ENCODE measurements at places on chromosomes 5 and 9.
A peak's percentile ranks its signal among the peaks of the same experiment; 100 is the strongest.

DNA sequence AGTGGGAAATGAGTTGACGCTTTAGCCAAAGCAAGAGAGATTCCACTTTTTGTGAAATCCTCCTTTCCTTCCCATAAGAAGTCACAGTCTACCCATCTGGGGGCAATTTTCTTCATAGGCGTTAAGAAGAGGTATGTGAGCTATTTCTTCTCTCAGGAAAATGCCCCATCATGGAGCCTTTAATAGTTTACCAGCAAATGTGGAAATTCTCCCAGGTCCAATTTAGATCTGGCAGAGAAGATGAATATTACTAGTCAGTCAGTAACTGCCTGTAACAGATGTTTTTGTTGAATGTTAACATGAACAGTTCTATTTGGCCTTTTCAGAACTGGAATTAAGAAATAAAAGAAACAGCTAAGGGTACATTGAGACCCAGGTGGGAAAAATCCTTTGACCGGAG is 156.4 kb upstream of the RFX3 start:
- DNase-seq = no peak

DNA sequence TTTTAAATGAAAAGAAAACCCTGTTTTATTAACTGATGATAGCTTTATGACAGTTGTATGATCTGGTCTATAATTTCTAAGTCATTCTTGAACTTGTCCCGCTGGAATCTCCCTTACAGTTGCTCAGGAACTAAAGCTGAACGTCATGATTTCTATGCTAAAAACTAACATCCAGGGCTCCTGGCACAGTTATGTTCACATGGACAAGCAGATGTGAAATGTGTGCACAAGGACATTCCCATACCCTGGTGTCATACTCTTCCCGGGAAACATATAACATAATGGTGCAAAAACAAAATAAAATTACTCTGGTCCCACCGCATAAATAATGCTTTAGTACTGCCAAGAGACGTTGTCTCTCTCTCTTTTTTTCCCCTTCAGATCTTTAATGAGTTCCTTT is 134.9 kb downstream of the PRDM6 start:
- no peak for DNase-seq

DNA sequence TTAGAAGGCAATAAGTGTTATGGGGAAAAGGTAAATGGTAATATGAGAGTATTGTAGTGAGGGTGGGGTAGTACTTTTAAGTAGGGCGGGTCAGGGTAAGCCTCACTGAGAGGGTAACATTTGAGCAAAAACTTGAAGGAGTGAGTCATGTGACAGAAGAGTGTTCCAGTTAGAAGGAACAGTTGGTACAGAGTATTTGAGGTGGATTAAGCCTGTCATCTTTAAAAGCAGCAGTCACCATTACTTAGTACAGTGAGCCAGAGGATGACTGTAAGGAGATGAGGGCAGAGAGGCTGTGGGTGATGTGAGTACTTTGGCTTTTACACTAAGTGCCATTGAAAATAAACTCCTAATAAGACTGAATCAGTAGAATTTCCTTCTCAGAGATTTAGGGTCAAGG is 54.8 kb downstream of the UBAP1 start:
- DNase-seq = no peak

GRCh38 chr5:88877826-88878225 is 5.2 kb downstream of the MEF2C start:
- no peak for DNase-seq

- DNase-seq = no peak
These were observed 281.9 kb upstream of the NMUR2 start for GRCh38 chr5:152686931-152687330.

GRCh38 chr9:103681435-103681834 is 412.7 kb upstream of the SMC2 start:
- DNase-seq = no peak

DNA sequence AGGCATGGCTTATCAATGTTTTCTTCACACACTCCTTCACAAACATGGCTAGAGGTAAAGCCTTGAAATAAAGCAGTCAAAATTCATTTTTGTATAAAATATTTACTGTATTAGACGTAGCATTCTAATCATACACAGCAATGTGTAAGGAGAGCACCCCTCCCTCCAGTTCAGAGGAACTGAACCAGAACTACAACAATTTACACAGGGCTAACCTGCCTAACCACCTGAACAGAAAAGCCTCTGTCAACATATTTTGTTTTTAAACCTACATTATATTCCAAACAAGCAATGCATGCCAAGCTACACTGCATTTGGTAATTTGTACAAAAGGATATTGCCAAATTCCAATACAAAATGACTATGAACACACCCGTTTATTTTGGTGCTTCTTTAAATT is 41.6 kb downstream of the MLLT3 start:
- no peak for DNase-seq

DNA sequence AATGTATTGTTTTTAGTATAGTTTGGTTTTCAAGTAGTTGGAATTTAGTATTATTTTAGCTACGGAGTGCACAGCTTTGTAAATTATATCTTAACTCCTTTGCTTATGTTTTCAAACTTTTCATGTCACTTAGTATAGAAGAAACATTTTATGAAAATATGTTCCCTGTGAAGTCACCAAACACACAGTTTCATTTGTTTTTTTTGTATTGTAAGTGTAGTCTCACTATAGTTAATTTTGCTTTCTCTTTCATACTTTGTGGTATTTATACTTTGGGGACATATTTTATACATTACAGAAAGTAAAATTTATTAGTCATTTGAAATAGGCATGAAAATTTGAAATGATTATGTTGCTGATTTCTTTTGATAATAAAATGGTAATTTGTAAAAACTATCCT is 5.0 kb downstream of the CHSY3 start:
- no peak for DNase-seq

DNA sequence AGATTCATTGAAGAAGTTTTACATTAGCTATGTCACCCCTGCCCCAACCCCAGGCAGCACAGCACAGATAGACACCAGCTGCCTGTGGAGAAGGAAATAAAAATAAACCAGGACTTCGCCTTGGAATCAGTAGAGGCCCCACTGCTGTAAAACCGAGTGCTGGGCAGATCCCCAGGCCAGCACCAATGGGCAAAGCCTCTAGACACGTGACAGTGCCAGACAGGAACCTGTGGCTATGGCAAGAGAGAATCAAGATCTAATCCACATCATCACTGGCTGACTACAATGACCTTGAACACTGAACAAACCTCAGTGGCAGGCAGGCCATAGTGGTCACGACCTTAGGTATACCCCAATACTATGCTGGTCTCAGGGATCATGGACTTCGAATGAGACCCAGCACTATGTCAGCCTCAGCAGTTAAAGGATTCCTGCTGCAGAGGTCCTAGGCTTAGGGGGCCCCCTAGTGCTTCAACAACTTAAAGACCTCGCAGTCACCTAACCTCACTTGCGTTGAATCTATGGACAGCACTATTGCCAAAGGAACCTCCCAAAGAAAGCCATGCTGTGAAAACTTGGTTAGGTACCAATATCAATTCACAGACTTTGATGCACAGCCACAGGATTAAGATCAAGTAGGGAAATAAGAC is 2118.6 kb upstream of the C9orf72 start:
- no peak for DNase-seq

- no peak for DNase-seq
These were observed 295.1 kb downstream of the TLE1 start for GRCh38 chr9:81393985-81394811.

DNA sequence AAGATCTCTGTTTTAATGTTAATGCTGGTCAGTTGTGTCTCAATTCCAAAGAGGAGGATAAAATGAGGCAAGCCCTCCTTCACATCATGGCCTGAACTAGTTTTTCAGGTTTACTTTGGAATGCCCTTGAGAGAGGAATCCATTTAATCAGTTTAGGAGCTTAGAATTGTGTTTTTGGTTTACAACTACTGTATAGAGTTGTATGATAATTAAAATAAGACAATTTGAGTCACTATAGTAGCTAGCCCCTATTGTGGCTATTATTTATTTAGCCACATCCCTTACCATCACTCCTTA is 107.8 kb upstream of the PRLR start:
- no peak for DNase-seq

- no peak for DNase-seq
These were observed 9.3 kb upstream of the MEGF9 start for GRCh38 chr9:120723565-120723964.

- no peak for DNase-seq
These were observed 55.6 kb downstream of the PTPDC1 start for GRCh38 chr9:94139672-94140417.

DNA sequence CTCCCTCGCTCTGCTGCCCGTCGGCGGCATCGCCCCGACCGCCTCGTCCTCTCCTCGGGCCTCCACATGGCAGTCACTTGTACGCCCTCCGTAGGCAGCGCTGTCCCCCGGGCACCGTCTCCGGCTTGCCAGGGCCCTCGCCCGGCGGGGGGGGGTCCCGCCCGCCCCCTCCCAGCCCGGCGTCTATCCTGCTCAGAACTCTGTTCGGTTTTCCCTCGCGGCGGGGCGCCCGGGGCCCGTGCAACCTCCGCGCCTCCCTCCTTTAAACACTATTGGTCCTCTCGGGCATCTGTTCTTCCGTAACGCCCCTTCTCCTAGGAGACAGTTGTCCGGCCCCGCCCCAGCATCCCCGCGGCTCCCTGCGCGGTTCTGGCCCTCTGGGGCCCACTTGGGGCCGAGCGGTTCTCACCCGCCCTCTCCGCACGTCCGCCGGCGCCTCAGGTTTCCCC is 831 bp downstream of the ODF2 start:
- peak; percentile 11 for DNase-seq

- no peak for DNase-seq
These were observed 91.4 kb downstream of the TMEM167A start for GRCh38 chr5:82985763-82986162.

GRCh38 chr5:124179819-124180218 is 566.6 kb downstream of the ZNF608 start:
- no peak for DNase-seq

GRCh38 chr9:14346231-14346791 is 32.4 kb upstream of the NFIB start:
- no peak for DNase-seq

- no peak for DNase-seq
These were observed 68.6 kb upstream of the DPYSL3 start for GRCh38 chr5:147578228-147579024.

DNA sequence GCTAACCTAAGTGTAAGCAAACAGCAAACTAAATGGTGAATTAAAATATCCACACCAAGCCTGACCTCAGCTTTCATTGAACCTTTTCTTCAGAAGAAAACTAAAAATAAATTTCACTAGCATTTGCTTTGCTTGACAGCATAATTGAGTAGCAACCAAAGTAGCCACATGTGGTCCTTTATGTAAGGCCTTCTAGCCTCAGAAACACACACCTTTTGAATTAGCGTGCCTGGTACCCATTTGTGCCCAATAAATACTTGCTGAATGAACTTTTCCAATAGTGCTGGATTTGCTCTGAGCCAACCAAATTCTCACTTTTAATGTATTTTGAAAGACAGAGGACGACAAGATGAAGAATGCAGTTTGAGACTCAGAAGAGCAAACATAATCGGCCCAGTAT is 2.1 kb upstream of the NIPBL start:
- DNase-seq = no peak

DNA sequence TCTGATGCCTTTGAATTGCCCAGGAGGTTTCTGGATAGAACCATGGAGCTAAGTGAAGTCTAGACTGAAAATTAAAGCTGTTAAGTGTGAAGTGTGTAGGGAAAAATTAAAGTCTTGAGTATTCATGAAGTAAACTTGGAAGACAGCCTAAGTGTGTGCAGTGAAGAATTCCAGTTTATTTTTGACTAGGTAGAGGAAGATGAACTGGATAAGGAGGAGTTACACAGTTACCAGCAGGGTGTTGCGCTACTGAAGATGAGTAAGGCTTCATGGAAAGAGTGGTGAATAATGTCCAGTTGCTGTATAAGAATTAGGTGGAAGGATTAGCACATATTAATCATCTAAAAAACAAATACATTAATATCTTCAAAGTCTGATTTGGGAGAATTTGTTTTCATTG is 5.7 kb upstream of the CHD1 start:
- DNase-seq = no peak

GRCh38 chr5:58071566-58071965 is 388.3 kb downstream of the PLK2 start:
- no peak for DNase-seq

DNA sequence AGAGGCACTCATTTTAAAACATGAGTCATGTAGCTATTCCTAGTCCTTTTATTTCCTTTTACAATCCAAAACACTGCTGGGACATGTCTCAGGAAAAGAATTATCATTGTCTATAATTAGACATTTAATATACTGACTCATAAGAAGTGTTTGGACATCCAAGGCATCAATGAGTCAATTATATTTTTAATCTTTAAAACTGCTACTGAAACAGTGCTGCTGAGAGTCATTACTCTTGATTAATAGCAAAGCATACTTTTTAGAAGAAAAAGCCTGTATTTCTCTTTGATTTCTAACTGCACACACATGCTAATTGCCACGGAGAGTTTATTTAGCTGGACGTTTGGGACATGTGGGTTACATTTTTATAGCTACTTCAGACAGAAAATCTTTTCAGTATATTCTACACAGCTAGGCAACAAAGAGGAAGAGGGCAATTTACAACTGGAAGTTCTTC is 1249.0 kb upstream of the CDH18 start:
- no peak for DNase-seq

GRCh38 chr5:4730279-4730678 is 409.9 kb upstream of the ADAMTS16 start:
- DNase-seq = no peak

DNA sequence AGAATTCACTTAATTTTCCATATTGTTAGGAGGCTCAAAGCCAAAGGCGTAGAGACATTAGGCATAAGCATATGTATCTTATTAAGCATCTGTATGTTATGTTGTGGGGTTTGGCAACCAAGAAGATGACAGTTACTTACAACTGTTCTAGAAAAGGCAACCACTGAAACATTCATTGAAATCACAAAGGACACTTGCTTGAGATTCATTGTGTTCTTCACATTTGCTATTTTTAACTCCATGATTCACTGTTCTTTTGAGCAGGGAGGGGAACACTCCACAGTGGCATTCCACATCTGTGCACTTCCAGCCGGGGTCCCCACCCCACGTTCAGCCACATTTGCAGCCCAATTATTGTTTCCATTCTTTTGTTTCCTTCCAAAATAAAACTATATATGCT is 107.1 kb downstream of the PALM2AKAP2 start:
- DNase-seq = no peak

DNA sequence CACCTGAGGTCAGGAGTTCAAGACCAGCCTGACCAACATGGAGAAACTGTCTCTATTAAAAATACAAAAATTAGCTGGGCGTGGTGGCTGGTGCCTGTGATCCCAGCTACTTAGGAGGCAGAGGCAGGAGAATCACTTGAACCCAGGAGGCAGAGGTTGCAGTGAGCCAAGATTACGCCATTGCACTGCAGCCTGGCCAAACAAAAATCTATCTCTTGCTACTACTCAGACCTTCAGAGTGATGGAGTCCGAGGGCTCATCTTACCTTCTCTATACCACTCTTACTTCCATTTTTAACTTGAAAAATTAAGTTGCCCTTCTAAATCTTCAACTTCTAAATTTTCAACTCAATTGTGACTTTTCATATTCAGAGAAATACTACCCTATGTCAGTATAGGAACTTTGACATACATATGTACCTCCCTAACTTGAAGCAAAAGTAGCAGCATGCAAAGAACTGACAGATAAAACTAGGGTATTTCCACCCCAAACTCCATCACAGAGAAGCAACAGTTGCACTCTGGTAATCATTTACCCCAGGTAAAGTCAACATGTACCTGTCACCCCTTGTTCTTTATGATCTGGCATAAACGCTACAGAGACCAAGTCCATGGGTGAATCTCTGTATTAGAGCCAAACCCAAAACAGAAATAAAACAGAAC is 11.4 kb downstream of the ZFAND5 start:
- DNase-seq = no peak

- no peak for DNase-seq
These were observed 44.5 kb upstream of the SLC6A19 start for GRCh38 chr5:1156754-1157460.
